Testis (tissue), 5 donors: ENCODE measurements at places on chromosomes 3 and 15. TPM values are rescaled to one million over a fixed set of nuclear protein-coding genes. Genes with fewer than 3 reads are reported as not detected.

The GHRL gene
- 0.87 TPM for total RNA-seq

GRCh38 chr15:87707071-87707470 is 549.5 kb downstream of the NTRK3 start:
- no peak for DNase-seq

GRCh38 chr15:64844576-64845145 is 2.9 kb downstream of the PLEKHO2 start:
- no peak for DNase-seq

GRCh38 chr3:69563981-69564380 is 175.3 kb upstream of the MITF start:
- no peak for DNase-seq

- DNase-seq = no peak
Observed at GRCh38 chr15:74552773-74553441, 11.9 kb downstream of the ARID3B start.

GRCh38 chr3:160546727-160547126 is 18.6 kb downstream of the KPNA4 start:
- no peak for DNase-seq
